ENCODE measurements at places on chromosomes 2 and 18. TPM values are rescaled to one million over a fixed set of nuclear protein-coding genes. Genes with fewer than 3 reads are reported as not detected.

- peak overlapping the region; percentile 27 for H3K4me3 ChIP-seq
- peak overlapping the region; percentile 95 for H3K27ac ChIP-seq
- H3K27me3 ChIP-seq = no peaks in the 10 kb centered on the region
- no peaks in the 10 kb centered on the region for H3K36me3 ChIP-seq
These were observed 150.4 kb downstream of the HDAC4 start for GRCh38 chr2:239250216-239251081.

GRCh38 chr2:190984595-190984994, 29.4 kb downstream of the STAT1 start:
- H3K27me3 ChIP-seq = no peaks in the 10 kb centered on the region
- no peak overlapping the region for H3K4me3 ChIP-seq
- H3K36me3 ChIP-seq = peaks cover 77% of the 10 kb centered on the region
- DNase-seq = no peak

- H3K4me1 ChIP-seq = no peaks in the 10 kb centered on the region
- no peaks in the 10 kb centered on the region for H3K36me3 ChIP-seq
- no peak for DNase-seq
- no peaks in the 10 kb centered on the region for H3K27me3 ChIP-seq
- no peak overlapping the region for H3K4me3 ChIP-seq
These were observed 51.0 kb downstream of the PAX8 start for GRCh38 chr2:113227698-113228097.

- no peaks in the 10 kb centered on the region for H3K36me3 ChIP-seq
- H3K27ac ChIP-seq = no peak overlapping the region
- DNase-seq = no peak
- no peak overlapping the region for H3K4me3 ChIP-seq
- no peaks in the 10 kb centered on the region for H3K27me3 ChIP-seq
These were observed 10.1 kb upstream of the SESTD1 start for GRCh38 chr2:179274749-179275148.

DNA sequence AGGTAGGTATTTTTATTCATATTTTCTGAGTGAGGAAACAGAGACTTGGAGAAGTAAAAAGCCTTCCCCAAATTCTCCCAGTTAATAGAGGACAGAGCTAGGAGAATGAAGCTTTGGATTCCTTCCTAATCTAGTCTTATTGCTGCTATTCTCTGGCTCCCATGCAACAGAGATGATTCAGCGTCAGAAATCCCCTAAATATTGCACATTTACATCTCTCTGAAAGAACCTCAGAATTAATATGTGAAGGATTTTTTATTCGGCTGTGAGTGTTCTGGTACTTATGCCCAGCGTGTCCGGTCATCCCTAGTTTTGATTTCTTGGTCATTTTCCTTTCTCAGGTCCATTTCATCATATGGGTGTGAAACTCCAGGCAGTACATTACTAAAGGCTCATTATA, 91.2 kb upstream of the SESTD1 start:
- no peak overlapping the region for H3K4me3 ChIP-seq
- H3K36me3 ChIP-seq = no peaks in the 10 kb centered on the region
- H3K4me1 ChIP-seq = no peaks in the 10 kb centered on the region

GRCh38 chr2:232809349-232810124, 33.2 kb upstream of the KCNJ13 start:
- peaks cover 36% of the 10 kb centered on the region for H3K36me3 ChIP-seq
- H3K27me3 ChIP-seq = no peaks in the 10 kb centered on the region
- H3K4me1 ChIP-seq = no peaks in the 10 kb centered on the region
- H3K4me3 ChIP-seq = no peak overlapping the region

DNA sequence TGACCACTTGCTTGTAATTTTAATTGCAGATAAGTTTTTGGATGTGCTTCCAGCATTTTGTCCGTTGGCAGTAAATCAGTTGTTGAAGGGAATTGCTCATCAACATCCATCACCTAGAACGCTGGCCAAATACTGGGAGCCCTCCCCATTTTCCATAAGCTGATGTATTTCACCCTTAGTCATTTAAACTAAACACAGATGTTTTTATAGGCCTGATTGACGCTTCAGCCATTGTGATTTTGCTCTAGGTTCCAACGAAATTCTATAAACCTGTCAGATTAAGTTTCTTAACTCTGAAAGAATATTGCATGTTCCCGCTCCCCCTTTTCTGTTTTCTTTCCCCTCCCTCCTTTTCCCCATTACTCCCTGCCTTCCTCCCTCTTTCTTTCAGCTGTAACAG, 1.0 kb upstream of the RPRM start:
- no peak overlapping the region for H3K4me3 ChIP-seq
- no peaks in the 10 kb centered on the region for H3K4me1 ChIP-seq
- H3K27me3 ChIP-seq = no peaks in the 10 kb centered on the region
- H3K36me3 ChIP-seq = no peaks in the 10 kb centered on the region
- H3K27ac ChIP-seq = no peak overlapping the region

SAG gene
- not detected for total RNA-seq

SLC38A11 gene
- total RNA-seq = not detected

DNA sequence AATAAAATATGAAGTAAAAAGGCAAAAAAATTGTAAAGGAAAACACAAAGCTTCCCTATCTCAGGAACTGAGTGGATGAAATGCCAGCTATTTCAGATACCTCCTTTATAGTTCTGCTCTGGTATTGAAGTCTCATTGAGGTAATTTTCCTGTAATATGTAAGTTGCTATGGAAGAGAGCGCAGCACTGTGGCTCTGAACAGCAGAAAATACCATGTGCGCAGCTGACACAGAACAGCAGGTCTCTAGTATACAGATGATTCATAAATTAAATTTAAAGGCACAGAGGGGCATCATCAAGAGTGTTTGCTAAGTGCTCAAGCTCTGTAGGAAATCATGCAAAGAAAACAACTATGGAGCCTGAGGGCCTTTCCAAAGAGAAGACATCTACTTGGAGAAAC, 315.3 kb upstream of the CDH7 start:
- H3K27me3 ChIP-seq = no peaks in the 10 kb centered on the region
- no peak for DNase-seq
- no peaks in the 10 kb centered on the region for H3K36me3 ChIP-seq
- H3K4me3 ChIP-seq = no peak overlapping the region

PDE1A gene
- 0.12 TPM for total RNA-seq

GRCh38 chr2:231661422-231662027, 46.8 kb upstream of the PTMA start:
- H3K27ac ChIP-seq = peak overlapping the region; percentile 99
- DNase-seq = no peak
- no peaks in the 10 kb centered on the region for H3K36me3 ChIP-seq
- H3K27me3 ChIP-seq = no peaks in the 10 kb centered on the region
- H3K4me3 ChIP-seq = peak overlapping the region; percentile 19

GRCh38 chr18:78640246-78640995, 339.2 kb upstream of the SALL3 start:
- no peak overlapping the region for H3K4me3 ChIP-seq
- no peaks in the 10 kb centered on the region for H3K36me3 ChIP-seq
- DNase-seq = no peak

OSBPL6 gene
- 11.6 TPM for total RNA-seq

- H3K4me1 ChIP-seq = peaks cover 7% of the 10 kb centered on the region
- no peaks in the 10 kb centered on the region for H3K27me3 ChIP-seq
- no peak overlapping the region for H3K27ac ChIP-seq
These were observed 428.4 kb upstream of the ZEB2 start for GRCh38 chr2:144948205-144948855.

- no peaks in the 10 kb centered on the region for H3K36me3 ChIP-seq
- no peak for DNase-seq
These were observed 512.5 kb downstream of the RNF144A start for GRCh38 chr2:7429733-7430132.

LIMS4 gene
- 1.1 TPM for total RNA-seq

- H3K27ac ChIP-seq = no peak overlapping the region
- H3K27me3 ChIP-seq = no peaks in the 10 kb centered on the region
These were observed 338.9 kb downstream of the ZEB2 start for GRCh38 chr2:144181001-144181400.

DNA sequence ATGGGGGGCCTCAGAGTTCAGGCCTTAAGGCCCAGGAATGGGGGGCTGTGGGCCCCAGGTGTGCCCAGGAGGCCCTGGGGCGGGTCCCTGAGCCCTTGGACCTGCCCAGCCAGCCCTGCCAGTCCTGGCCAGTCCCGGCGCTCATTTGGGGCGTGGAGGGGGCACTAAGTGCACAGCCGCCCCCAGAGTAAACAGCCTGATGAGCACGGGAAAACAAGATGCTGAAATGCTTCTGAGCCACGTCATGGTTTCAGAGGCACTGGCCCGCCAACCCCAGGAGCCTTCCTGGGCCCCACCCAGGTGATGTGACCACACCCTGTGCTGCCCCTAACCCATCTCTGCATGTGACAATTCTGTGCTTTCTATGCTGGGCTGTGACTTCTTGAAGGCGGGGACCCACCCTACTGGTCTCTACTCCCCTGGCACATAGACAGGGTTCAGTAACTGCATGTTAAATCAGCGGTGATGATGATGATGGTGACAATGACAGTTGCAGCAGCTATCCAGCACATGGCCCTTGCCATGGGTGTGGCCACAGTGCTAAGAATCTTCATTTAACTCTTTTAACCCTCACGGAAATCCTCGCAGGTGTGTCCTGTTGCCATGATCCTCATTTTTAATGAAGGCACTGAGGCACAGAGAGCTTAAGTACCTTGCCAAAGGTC, 28.1 kb upstream of the ASPRV1 start:
- no peaks in the 10 kb centered on the region for H3K27me3 ChIP-seq
- H3K4me1 ChIP-seq = peaks cover 14% of the 10 kb centered on the region
- H3K27ac ChIP-seq = peak overlapping the region; percentile 23
- no peak for DNase-seq
- H3K4me3 ChIP-seq = no peak overlapping the region

DNA sequence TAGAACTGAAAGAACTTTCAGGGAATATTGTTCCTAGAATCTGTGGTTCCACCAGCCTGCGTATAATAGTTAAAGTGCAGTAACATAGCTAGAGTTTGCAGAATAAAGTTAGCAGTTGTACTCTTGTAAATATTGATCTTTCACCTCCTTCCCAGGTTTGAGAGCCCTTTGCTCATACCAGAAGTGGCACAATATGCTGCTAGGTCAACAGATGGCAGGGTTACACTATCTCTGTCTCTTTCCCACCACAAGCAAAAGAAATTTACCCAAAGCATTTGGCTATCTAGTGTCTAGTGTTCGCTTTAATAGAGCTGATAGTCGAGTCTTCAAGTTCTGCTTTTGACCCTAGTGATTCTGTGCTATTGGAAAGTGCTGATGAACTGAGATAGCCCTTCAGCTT, 119.0 kb upstream of the KLHL14 start:
- H3K27me3 ChIP-seq = no peaks in the 10 kb centered on the region
- no peak for DNase-seq
- H3K4me3 ChIP-seq = no peak overlapping the region
- no peaks in the 10 kb centered on the region for H3K36me3 ChIP-seq
- no peaks in the 10 kb centered on the region for H3K4me1 ChIP-seq

- no peaks in the 10 kb centered on the region for H3K4me1 ChIP-seq
- DNase-seq = no peak
- H3K36me3 ChIP-seq = no peaks in the 10 kb centered on the region
- H3K27ac ChIP-seq = no peak overlapping the region
- no peak overlapping the region for H3K4me3 ChIP-seq
These were observed 299.4 kb downstream of the AGAP1 start for GRCh38 chr2:235793163-235793752.

RTP5 gene
- total RNA-seq = not detected

GRCh38 chr2:174972924-174973323, 32.3 kb downstream of the CHN1 start:
- no peaks in the 10 kb centered on the region for H3K27me3 ChIP-seq
- DNase-seq = no peak
- no peak overlapping the region for H3K4me3 ChIP-seq
- no peak overlapping the region for H3K27ac ChIP-seq
- H3K36me3 ChIP-seq = no peaks in the 10 kb centered on the region

GALNT13 gene
- 0.44 TPM for total RNA-seq

SERPINB12 gene
- total RNA-seq = not detected

KIAA2012 gene
- total RNA-seq = not detected

PNKD gene
- total RNA-seq = 58.1 TPM

GRCh38 chr2:82001614-82002013, 1697.1 kb upstream of the LRRTM1 start:
- H3K27ac ChIP-seq = no peak overlapping the region
- no peak overlapping the region for H3K4me3 ChIP-seq
- DNase-seq = no peak
- no peaks in the 10 kb centered on the region for H3K36me3 ChIP-seq

- no peak for DNase-seq
- H3K27ac ChIP-seq = no peak overlapping the region
- H3K4me3 ChIP-seq = no peak overlapping the region
- no peaks in the 10 kb centered on the region for H3K36me3 ChIP-seq
These were observed 175.2 kb upstream of the PKDCC start for GRCh38 chr2:41872646-41873045.

DNA sequence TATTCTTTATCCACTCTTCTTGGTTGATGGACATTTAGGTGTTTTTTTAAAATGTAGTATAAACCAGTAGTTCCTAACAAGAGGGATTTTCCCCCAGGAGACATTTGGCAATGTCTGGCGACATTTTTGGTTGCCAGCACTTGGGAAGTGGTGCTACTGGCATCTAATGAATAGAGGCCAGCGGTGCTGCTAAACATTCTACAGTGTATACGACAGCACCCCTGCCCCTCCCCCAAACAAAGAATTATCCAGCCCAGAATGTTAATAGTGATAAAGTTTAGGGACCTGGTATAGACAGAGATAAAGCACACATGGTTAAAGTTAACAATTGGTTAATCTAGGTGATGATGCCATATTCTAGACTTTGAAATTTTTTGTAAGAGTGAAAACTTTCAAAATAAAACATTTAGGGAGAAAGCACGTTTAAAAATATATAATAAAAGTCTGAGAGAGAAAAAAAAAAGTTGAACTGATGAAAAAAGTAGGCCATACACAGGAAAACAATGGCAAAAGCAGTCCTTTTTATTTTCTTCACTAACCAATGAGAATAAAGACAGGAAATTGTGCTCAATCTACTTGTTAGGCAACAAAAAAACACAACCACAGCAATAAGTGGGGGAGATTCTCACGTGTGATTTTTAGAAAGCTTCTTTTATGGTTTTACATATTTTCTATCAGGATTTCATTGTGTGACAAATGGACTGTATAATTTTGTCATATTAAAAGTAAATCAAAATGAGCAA, 14.8 kb downstream of the FBXO48 start:
- H3K27ac ChIP-seq = no peak overlapping the region
- no peak overlapping the region for H3K4me3 ChIP-seq
- DNase-seq = no peak
- no peaks in the 10 kb centered on the region for H3K36me3 ChIP-seq

TXNL1 gene
- 86.5 TPM for total RNA-seq

PPIG gene
- total RNA-seq = 55.3 TPM

- DNase-seq = no peak
- H3K4me1 ChIP-seq = peaks cover 7% of the 10 kb centered on the region
- no peak overlapping the region for H3K27ac ChIP-seq
These were observed 140.4 kb downstream of the CTIF start for GRCh38 chr18:48679236-48679635.
